ENCODE measurements at places on chromosomes 16 and 17. TPM values are rescaled to one million over a fixed set of nuclear protein-coding genes. Genes with fewer than 3 reads are reported as not detected.

SPN gene
- 3.9 TPM for polyA plus RNA-seq

MPV17L gene
- 0.79 TPM for polyA plus RNA-seq

HSD17B1 gene
- polyA plus RNA-seq = 5.5 TPM

DHRS7C gene
- not detected for polyA plus RNA-seq

OTOA gene
- polyA plus RNA-seq = 2.0 TPM

NECAB2 gene
- polyA plus RNA-seq = not detected

RRN3 gene
- polyA plus RNA-seq = 11.6 TPM

GRAPL gene
- 15.5 TPM for polyA plus RNA-seq

ASPHD1 gene
- polyA plus RNA-seq = 1.6 TPM

GP1BA gene
- polyA plus RNA-seq = 2.0 TPM

SPHK1 gene
- 9.6 TPM for polyA plus RNA-seq

IFT20 gene
- polyA plus RNA-seq = 52.1 TPM

KCNAB3 gene
- 2.3 TPM for polyA plus RNA-seq

CARD14 gene
- 0.63 TPM for polyA plus RNA-seq

C1QTNF8 gene
- polyA plus RNA-seq = not detected

HS3ST4 gene
- 0.17 TPM for polyA plus RNA-seq

AATK gene
- 17.4 TPM for polyA plus RNA-seq

ACE gene
- 0.61 TPM for polyA plus RNA-seq

ARHGAP23 gene
- 7.5 TPM for polyA plus RNA-seq

ACSM2A gene
- not detected for polyA plus RNA-seq

KRTAP2-2 gene
- polyA plus RNA-seq = not detected
